Stimulated activated CD4-positive, alpha-beta T cell treated with anti-CD3 and anti-CD28 coated beads, Interleukin-1b, Interleukin-23, amount 100 ng/mL, for 24 hours (primary cell): ENCODE measurements at places on chromosomes 1 and 21.

DNA sequence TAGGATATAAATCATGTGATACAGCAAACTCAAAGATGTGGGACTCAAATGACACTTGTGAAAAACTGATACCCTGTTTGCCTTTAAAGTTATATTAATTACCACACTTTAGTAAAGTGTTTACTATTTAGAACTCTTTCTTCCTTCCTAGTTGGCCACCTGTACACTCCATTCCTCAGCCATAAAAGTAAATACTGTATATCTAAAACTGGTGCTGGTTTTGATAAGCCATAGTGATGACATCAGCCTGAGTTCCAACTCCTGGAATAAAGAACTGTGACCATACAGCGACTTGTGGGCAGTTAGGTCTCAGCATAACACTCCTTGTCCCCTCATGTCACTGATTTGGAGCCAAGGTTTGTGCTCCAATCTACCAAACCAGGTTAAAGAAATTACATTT is 2.8 kb downstream of the PTGER3 start:
- DNase-seq = no peak

- DNase-seq = no peak
Observed at GRCh38 chr21:35035581-35035980, 13.5 kb downstream of the RUNX1 start.

DNA sequence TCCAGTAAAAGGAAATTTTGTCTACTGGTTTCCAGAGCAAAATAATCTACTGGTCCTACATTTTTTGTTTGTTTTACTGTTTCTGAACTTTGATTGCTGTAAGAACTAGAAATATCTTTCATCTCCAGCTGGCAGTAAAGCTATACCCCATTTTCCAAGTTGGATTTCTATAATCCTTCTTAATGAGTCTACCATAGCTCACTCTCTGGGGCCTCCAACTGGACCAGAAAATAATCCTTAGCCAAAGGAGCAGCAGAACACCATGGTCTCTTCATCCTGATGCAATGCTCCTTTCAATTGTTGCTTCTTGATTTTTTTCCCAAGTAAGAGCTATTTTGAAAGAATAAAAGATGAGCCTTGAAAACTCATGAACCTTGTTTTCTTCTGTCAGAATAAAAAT is 110.0 kb upstream of the COL11A1 start:
- no peak for DNase-seq

DNA sequence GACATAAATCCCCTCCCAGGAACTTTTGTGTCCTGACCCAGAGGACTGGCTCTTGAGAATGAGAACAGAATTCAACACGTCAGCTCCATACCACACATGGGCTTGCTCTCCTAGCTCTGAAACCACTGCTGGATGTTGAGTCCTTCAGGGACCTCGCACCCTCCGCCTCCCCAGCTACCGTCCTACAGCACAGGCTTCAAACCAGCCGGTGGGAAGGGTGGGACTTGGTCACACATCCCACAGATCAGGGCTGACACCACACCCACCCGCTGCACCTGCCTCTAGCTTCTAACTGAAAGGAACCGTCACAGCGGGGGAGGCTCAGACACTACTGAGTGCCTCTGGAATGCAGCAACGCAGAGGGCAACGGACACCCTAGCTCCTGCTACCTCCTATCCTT is 24.0 kb downstream of the MRAP start:
- no peak for DNase-seq

- DNase-seq = no peak
Observed at GRCh38 chr1:14555091-14555490, 43.4 kb upstream of the KAZN start.

DNA sequence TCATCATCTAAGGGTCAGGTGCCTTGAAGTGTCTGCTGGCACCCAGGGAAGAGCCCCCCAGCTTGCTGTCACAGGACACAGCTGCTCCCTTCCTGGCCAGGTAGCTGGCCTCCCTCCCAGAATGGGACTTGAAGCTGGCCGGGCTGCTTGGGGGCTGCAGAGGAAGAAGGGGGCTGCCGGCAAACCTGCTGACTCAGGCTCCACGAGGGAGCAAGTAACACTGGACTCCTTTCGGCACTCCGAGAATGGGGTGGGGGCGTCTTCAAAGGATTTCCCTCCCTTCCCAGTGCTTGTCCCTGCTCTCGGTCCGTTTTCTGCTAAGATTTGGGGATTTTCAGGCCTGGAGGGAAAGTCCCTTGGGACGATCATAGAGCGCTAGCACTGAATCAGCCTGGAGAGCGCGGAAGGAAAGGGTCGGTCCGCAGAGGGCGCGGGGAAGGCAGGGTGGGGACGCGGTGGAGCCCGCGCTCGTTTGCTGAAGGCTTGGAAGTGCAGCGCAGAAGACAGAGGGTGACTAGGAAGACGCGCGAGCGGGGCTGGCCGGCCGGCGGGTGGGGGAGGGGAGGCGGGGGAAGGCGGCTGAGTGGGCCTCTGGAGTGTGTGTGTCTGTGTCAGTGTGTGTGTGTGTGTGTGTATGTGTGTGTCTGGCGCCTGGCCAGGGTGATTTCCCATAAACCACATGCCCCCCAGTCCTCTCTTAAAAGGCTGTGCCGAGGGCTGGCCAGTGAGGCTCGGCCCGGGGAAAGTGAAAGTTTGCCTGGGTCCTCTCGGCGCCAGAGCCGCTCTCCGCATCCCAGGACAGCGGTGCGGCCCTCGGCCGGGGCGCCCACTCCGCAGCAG is at the start of gene CSF1:
Gene CSF1 (plus strand): TSS at position 727 of the 840 bp plus-strand sequence. CDS start 175 bp downstream, outside the sequence.
- peak; percentile 40 for DNase-seq

- DNase-seq = no peak
Observed at GRCh38 chr1:7385471-7386225, 385.4 kb upstream of the VAMP3 start.

DNA sequence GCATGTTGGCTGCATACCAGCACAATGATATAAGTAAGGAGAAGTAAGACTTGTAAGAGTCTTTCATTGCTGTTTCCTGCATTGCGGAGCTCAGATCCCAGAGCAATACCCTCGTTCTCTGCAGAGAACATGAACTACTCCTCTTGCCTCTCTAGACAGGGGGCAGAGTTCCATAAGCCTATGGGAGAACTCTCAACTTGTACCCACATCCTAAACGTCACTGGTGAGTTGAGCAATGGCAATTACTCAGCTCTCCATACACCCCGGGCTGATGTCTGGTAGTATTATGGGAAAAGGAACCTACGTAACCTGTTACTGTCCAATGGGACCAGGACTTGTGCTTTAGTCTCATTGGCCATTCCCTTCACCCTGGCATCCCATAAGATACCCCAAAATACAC is 27.3 kb upstream of the ZNF496 start:
- no peak for DNase-seq

GRCh38 chr1:177944016-177944949 is 25.6 kb downstream of the SEC16B start:
- no peak for DNase-seq

DNA sequence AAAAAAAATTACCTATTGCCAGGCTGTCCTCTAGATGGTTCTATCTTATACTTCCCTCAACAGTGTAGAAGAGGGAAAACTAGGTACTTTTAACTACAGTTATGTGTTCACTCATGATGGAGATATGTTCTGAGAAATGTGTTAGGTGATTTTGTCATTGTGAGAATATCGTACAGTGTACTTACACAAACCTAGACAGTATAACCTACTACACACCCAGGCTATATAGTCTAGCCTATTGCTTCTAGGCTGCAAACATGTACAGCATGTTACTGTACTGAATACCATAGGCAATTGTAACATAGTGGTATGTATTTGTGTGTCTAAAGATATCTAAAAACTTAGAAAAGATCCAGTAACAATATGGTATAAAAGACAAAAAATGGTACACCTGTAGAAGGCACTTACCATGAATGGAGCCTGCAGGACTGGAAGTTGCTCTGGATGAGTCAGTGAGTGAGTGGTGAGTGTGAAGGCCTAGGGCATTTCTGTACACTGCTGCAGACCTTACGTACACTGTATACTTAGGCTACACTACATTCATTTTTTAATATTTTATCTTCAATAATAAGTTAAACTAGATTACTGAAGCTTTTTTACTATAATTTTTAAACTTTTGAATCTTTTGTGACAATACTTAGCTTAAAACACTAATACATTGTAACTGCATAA is 13.2 kb downstream of the MGST3 start:
- no peak for DNase-seq

DNA sequence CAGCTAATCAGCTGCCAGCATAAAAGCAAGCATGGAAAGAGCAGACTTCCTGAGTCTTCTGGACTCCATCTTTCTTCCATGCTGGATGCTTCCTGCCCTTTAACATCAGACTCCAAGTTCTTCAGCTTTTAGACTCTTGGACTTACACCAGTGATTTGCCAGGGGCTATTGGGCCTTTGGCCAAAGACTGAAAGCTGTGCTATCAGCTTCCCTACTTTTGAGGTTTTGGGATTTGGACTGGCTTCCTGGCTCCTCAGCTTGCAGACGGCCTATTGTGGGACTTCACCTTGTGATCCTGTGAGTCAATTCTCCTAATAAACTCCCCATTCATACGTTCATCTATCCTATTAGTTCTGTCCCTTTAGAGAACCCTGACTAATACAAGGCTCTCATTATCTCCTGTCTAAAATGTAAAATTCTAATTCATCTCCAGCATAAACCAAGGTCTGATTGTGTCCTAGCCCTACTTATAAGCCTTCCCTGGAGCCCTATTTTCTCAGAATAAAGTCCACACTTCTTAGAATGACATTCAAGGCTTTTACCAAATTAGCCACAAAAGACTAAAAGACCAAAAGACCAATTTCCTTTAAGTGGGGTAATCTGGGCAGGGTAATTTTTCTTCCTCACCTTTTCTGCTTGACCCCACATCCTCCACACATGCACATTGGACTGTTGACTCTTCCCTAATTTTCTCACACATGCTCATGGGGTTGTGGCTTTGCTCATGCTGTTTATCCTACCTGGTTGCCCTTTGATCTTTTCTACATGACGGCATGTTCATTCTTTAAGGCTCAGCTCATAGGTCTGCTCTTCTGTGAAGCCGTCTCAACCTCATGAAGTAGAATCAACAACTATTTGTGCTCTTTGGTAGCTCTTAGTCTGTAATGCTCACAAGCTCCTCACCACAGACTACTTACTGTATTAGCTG is 18.1 kb upstream of the ENAH start:
- DNase-seq = no peak

GRCh38 chr1:116458695-116459094 is 85.7 kb downstream of the ATP1A1 start:
- DNase-seq = no peak

- DNase-seq = no peak
Observed at GRCh38 chr1:165052431-165052830, 304.1 kb downstream of the LMX1A start.

DNA sequence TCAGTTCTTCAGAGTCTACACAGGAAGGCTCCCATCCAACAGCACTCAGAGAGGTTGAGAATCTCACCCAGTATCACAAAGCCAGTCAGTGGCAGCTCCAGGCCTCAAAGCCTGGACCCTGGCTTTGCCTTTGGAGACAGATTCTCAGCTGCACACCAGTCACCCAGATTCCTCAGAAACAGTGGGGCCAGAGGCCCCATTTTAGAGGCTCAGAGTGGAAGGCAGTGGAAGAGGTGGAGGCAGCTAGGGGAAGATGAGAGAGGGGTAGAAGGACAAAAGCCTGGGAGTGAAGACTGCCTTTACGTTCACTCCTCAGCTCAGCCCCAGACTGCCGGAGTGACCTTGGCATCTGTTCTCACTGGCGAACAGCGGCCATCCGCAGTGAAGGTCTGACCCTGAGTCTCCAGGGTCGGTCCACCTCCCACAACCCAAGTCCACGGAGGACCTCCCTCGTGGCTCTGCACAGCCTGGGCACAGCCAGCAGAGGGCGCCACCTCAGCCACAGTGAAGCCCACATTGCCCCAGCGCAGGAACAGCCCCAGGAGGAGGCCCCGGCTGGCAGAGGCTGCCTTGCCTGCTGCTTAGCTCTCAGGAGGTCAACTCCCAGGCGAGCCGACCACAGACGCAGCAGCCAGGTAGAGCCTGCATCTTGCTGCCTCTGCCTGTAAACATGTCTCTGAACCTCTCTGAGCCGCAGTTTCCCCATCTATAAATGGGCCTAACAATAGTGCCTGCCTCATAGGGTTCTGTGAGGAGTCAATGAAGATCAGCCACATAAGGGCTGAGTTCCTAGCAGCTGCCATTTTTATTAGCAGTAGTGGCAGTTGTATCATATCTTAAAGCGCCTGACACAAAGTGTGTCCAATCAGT is 5.9 kb upstream of the FNDC5 start:
- no peak for DNase-seq

DNA sequence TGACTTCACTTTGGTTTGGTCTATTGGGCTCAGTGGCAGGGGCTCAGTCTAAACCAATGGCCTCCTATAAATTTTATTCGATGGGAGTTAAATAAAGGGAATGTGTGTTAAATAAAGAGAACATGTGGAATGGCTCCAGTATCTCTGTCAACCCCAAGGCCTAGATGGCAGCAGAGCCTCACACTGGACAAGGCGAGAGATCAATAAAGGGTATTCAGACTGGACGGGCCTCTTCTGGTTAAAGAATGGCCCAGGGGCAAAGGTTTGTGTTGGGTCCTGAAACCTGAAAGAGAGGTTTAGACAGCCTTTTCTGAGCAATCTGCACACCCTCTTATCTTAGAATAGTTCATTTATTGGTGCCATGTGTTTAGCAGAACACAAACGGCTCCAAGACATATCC is 34.7 kb downstream of the SH3BP5L start:
- DNase-seq = no peak
